ENCODE measurements at places on chromosomes 12 and 14.

GRCh38 chr12:128818065-128819022 lies 5.4 kb downstream of the SLC15A4 start:
- DNase-seq: no peak

DNA sequence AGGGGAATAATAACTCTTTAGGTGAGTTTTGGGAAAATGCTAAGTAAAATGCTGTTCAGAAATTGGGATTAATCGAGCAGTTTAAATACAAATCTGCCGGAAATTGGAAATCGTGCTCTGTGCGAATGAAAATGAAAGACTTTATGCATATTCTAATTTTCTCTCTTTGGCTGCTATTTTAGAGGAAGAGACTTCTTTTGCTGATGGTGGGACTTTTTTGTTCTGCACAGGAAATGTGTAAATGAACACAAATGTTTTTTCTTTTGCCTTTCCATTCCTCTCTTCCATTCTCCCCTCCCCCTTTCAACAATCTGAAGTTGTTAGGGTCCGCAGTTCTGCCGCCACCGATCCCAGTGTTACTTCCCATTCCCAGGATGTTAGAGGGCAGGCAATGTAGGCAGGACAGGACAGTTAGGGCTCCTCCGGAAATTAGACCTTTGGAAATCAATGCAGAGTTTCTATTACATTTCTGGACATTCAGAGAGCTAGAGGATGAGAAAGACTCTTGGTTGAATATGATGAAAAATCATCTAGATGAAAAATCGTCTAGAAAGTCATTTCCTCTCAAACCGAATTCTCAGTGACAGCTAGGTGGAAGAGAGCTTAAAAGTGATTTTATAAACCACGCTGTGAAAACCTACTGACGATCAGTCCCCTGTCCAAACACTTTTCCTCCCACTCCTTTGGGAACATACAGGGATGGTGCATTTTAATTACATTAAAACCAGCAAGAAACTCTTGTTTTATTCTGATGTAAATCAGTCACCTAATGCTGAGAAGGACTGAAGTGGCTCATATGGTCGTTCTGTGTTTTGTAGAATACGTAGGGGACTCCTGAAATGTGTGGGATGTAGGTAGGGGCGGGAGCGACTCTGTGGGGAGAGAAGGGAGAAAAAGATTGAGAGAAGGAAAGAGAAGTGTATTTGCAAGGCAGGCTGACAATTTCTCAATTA lies 17.8 kb downstream of the FOXG1 start:
- no peak for DNase-seq

DNA sequence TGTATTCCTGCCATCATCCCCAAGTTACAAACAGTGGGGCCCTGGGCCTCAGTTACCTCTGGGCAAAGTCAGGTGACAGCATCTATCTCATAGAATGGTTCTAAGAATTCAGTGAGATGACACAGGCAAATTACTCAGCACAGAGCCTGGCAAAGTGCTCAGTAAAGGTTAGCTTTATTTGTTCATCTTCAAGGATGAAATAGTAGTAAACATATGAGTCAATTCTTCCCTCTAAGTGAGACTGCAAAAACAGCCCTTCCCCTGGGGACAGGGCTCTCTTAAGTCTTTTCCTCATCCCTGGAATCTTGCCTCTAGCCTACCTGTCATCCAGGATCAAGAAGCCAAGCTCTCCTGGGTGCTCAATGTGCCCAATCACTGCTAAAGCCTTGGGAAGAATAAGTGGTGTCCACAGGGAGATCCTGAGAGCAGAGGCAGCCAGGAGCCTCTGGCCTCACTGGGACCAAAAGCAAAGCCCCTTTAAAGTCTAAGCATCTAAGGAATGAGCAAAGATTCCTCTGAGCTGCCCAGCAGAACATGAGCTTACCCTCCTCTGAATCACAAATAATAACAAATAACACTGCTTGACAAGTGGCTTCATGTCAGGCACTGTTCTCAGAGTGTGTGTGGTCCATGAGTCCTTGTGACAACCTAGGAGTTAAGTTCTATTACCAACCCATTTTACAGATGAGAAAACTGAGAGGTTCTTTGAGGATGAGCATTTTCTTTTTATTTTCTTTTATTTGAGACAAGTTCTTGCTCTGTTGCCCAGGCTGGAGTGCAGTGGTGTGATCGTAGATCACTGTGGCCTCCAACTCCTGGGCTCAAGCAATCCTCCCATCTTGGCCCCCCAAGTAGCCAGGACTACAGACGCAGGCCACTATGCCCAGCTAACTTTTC lies 12.1 kb downstream of the NUAK1 start:
- no peak for DNase-seq

DNA sequence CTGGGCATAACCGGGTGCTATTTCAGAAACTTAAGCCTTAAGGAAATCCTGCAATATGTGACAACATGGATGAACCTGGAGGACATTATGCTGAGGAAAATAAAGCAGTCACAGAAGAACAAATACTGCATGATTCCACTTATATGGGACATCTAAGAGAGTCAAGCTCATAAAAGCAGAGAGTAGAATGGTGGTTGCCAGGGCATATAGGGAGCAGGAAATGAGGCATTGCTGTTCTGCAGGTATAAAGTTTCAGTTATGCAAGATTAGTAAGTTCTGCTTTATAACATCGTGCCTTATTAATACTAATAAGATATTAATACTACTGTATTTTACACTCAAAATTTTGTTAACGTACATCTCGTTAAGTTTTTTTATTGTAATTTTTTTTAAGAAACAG lies 124.2 kb upstream of the ATF1 start:
- DNase-seq: no peak

- no peak for DNase-seq
Observed at GRCh38 chr12:89862511-89863445, 154.1 kb upstream of the ATP2B1 start.

- DNase-seq: no peak
Observed at GRCh38 chr12:117144599-117144998, 45.4 kb upstream of the TESC start.

All from stimulated activated CD4-positive, alpha-beta T cell treated with anti-CD3 and anti-CD28 coated beads, Interleukin-12 subunit alpha, Interleukin-12 subunit beta, amount 100 ng/mL, for 4 hours (primary cell).